ENCODE measurements at places on chromosomes 6 and 20. TPM values are rescaled to one million over a fixed set of nuclear protein-coding genes. Genes with fewer than 3 reads are reported as not detected.

TRIM15 gene
- not detected for total RNA-seq

GJA1 gene
- 706 TPM for total RNA-seq

GABRR2 gene
- 0.15 TPM for total RNA-seq

SIM1 gene
- total RNA-seq: 0.14 TPM

DNAH8 gene
- not detected for total RNA-seq

GRCh38 chr6:52551483-52552277, 25.2 kb downstream of the TRAM2 start:
- H3K36me3 ChIP-seq: no peaks in the 10 kb centered on the region
- H3K4me1 ChIP-seq: peaks cover 17% of the 10 kb centered on the region
- peak; percentile 83 for DNase-seq
- peak overlapping the region; percentile 59 for H3K27ac ChIP-seq
- H3K27me3 ChIP-seq: no peaks in the 10 kb centered on the region
- H3K4me3 ChIP-seq: no peak overlapping the region

DNA sequence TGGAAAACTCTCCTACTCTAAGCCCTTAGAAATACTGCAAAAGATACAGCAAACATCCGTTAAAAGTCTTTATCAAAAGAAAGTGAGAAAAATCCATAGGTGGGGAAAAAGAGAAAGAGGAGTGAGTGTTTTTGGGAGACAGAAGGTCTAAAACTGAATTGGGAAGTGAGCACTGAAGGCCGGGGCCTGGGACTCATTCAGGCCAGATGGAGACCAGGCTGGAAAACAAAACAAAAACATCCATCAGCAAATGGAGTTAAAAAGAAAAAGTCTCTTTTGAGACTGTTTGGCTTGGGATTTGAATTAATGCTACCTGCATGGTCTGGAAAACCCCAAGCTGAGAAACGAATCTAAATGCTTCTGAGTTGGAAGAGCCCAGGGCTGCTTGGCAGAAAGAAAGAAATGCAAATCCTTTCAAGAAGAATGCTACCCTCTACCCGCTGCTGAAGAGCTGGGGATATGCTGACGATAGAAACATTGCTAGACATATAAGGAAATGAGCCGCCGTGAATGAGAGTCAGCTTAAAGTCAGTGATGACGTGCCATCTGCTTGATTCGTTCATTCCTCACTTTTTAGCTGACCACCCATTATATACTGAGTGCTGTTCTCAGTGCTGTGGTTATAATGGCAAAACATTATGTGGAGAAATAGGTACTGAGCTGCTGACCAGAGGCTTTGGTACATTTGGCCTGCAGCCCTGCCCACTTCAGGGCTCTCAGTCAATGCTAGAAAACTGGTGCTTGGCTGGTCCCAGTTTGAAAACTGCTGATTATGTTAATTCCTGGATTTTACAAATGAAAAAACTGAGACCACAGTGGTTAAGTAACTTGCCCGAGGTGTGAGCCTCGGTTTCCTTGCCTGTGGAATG, 28.0 kb upstream of the TULP4 start:
- no peaks in the 10 kb centered on the region for H3K27me3 ChIP-seq
- peak; percentile 66 for DNase-seq
- no peak overlapping the region for H3K4me3 ChIP-seq

- no peaks in the 10 kb centered on the region for H3K27me3 ChIP-seq
- no peak for DNase-seq
- H3K27ac ChIP-seq: no peak overlapping the region
- peaks cover 72% of the 10 kb centered on the region for H3K36me3 ChIP-seq
- peaks cover 23% of the 10 kb centered on the region for H3K4me1 ChIP-seq
These were observed 28.0 kb downstream of the DIDO1 start for GRCh38 chr20:62898093-62898964.

DNA sequence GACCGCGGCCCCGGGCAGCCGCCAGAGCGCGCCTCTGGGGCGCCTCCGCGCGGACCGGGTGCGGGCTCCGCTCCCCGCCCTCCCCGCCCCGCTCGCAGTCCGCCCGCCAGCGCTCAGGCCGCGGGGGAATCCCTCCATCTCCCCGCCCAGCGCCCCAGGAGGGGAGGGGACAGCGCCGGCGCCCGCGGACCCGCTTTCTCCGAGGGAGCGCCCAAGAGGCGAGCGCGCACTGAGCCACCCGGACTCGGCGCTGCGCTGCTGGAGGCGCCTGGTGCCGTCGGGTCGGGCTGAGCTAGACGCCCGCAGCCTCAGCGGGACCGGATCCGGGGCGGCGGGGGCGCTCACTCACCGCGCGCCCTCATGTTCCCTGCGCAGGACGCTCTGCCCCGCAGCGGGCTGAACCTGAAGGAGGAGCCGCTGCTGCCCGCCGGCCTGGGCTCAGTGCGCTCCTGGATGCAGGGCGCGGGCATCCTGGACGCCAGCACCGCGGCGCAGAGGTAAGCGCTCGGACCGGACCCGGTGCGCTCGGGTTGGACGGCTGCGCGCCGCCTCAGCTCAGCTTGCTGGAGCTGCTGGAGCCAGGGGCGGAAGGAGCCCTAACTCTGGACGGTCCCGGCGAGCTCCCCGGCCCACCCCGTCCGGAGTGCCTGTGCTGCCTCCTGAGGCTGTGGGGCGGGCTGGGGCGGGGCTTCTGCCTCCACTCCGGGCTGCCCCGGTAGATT, 867 bp downstream of the EBF4 start:
- peaks cover 82% of the 10 kb centered on the region for H3K27me3 ChIP-seq
- DNase-seq: peak; percentile 83
- no peaks in the 10 kb centered on the region for H3K4me1 ChIP-seq
- H3K4me3 ChIP-seq: no peak overlapping the region

- no peaks in the 10 kb centered on the region for H3K27me3 ChIP-seq
- no peak overlapping the region for H3K4me3 ChIP-seq
- H3K27ac ChIP-seq: no peak overlapping the region
- no peak for DNase-seq
These were observed 17.9 kb upstream of the THEMIS start for GRCh38 chr6:127918506-127919427.

DNA sequence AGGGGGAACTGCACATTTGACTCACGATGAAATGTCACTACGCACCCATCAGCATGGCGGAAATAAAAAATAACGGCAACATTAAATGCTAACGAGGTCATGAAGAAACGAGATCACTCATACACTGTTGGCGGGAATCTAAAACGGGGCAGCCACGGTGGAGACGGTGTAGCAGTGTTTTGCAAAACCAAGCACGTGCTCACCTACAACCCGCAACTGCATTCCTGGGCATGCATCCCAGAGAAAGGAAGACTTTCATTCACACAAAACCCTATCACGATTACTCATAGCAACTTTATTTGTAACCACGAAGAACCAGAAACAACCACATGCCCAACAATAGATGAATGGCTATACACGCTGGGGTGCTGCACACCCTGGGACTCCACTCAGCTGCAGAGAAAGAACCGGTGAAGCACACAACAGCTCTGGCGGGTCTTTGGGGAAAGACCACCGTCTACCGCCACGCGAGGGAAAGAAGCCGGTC, 77.0 kb downstream of the YTHDF1 start:
- no peak overlapping the region for H3K4me3 ChIP-seq
- H3K4me1 ChIP-seq: no peaks in the 10 kb centered on the region
- no peaks in the 10 kb centered on the region for H3K36me3 ChIP-seq
- H3K27me3 ChIP-seq: peaks cover 5% of the 10 kb centered on the region

GRCh38 chr6:84568971-84569370, 195.4 kb downstream of the TBX18 start:
- H3K36me3 ChIP-seq: no peaks in the 10 kb centered on the region
- H3K4me3 ChIP-seq: no peak overlapping the region
- DNase-seq: no peak
- no peaks in the 10 kb centered on the region for H3K4me1 ChIP-seq
- no peak overlapping the region for H3K27ac ChIP-seq

GRCh38 chr6:7674291-7674690, 51.6 kb upstream of the BMP6 start:
- peaks cover 4% of the 10 kb centered on the region for H3K4me1 ChIP-seq
- no peak overlapping the region for H3K27ac ChIP-seq
- DNase-seq: no peak
- H3K4me3 ChIP-seq: no peak overlapping the region

- no peak for DNase-seq
- no peak overlapping the region for H3K27ac ChIP-seq
- H3K27me3 ChIP-seq: no peaks in the 10 kb centered on the region
These were observed 139.5 kb downstream of the C6orf58 start for GRCh38 chr6:127716465-127716864.

DNA sequence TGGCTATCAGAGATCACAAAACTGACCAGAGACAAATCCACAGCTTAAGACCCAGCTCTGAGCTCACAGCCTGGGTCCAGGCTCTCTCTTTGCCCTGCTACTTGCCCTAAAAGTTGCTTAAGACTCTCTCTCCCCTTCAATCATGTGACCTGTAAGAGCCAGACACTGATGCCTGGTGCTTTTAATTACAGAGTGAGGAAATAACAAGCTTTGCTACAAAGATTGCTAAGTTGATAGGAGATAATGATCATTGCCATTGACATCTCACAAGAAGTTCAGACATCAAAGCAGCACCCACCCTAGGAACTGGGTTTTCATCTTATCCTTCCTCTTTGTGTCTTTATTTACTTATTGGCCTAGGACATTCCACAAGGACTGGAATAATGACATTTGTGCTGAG, 125.9 kb upstream of the CD93 start:
- no peaks in the 10 kb centered on the region for H3K27me3 ChIP-seq
- no peak overlapping the region for H3K27ac ChIP-seq
- peaks cover 20% of the 10 kb centered on the region for H3K4me1 ChIP-seq
- H3K4me3 ChIP-seq: no peak overlapping the region
- DNase-seq: no peak
- H3K36me3 ChIP-seq: no peaks in the 10 kb centered on the region

DNA sequence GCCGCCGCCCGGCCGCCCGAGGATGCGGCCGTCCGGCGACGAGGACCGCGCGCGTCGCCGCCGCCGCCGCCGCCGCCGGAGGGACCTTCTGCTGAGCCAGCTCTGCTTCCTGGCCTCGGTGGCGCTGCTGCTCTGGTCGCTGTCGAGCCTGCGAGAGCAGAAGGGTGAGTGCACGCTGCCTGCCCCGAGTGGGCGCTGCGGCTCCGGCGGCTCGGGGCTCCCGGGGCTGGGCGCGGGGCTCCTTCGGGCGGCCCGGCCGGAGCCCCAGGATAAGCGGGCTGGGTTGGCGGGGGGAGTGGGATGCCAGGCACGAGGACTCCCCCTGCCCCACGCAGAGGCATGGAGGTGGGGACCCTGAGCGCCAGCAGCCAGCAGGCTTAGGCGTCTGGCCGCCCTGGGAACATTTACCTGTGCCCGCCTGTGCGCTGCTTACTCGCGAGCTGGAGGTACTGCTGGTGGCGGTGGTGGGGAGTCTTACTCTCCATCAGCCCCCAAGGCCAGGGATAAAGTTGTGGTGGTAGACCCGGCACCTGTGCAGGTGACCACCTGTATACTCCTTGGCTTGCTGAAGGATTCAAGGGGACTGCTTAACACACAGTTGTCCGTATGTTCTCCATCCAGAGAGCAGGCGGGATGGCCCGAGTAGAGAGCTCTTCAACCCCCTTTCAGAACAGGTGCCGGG, 520 bp downstream of the SLC24A3 start:
- no peaks in the 10 kb centered on the region for H3K36me3 ChIP-seq
- H3K27me3 ChIP-seq: peaks cover 16% of the 10 kb centered on the region
- peak; percentile 93 for DNase-seq

DNA sequence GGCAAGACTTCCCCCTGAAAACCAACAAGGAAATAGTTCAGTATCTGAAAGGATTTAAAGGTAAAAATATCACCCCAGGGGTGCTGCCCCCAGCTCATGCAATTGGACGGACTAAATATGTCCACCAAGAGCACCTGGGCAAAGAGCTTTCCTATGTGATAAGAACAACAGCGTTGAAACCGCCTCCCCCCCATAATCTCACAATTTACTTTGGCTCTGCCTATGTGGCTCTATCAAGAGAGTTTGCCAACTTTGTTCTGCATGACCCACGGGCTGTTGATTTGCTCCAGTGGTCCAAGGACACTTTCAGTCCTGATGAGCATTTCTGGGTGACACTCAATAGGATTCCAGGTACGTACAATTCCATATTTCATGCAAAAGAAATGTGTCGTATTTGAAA, 35.8 kb downstream of the GCNT2 start:
- peak overlapping the region; percentile 80 for H3K4me3 ChIP-seq
- DNase-seq: no peak
- H3K4me1 ChIP-seq: peaks cover 11% of the 10 kb centered on the region

DNA sequence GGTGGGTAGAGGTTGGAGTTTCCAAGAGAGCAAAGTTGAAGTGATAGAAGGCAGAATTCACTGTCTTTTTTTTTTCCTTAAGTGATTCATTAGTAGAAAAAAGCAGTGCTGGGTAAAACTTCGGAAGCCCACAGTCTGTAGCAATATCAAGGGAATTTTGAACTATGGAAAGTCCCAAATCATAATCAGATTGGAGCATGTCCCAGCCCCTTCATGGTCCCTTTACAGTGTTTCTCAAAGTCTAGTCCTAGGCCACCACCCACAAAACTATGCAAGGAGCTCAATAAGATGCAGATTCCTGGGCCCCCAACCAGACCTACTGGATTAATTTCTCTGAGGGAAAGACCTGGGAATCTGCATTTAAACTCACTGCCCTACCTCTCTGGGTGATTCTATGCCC, 22.6 kb downstream of the NEDD9 start:
- no peaks in the 10 kb centered on the region for H3K27me3 ChIP-seq
- H3K36me3 ChIP-seq: peaks cover 75% of the 10 kb centered on the region
- no peaks in the 10 kb centered on the region for H3K4me1 ChIP-seq
- peak; percentile 46 for DNase-seq
- no peak overlapping the region for H3K4me3 ChIP-seq

DNA sequence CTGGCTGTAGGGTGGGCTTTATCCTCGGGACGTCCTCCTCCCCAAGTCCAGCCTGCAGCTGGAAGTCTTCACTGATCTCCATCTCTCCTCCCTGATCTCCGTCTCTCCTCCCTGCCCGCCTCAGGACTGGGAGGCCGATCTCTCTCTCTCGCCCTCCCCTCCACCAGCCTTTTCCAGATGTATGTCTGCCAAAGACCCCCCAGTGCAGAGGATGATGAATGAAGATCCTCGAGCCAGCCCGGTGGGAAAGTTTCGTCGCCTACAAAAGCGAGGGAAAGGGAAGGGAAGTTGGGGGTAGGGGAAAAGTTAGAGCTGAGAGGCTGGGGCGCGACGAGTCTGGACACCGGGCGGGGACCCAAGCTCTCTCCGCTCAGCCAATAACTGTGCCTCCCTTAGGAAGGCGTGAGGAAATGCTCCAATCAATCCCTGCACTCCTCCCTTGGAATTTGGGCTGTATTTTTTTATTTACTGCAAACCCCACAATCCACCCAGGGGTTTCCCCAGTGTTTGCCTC, 595 bp upstream of the SRF start:
- H3K27ac ChIP-seq: peak overlapping the region; percentile 93
- DNase-seq: peak; percentile 90
- H3K36me3 ChIP-seq: peaks cover 9% of the 10 kb centered on the region
- peak overlapping the region; percentile 80 for H3K4me3 ChIP-seq
- H3K27me3 ChIP-seq: no peaks in the 10 kb centered on the region
- H3K4me1 ChIP-seq: peaks cover 14% of the 10 kb centered on the region

- H3K4me1 ChIP-seq: no peaks in the 10 kb centered on the region
- no peak overlapping the region for H3K4me3 ChIP-seq
- DNase-seq: no peak
These were observed 56.7 kb downstream of the TRERF1 start for GRCh38 chr6:42394881-42395620.

- no peak overlapping the region for H3K27ac ChIP-seq
- DNase-seq: no peak
These were observed 142.9 kb upstream of the OLIG3 start for GRCh38 chr6:137637121-137637520.

Data from endodermal cell (in vitro differentiated cells).